Ascending aorta (tissue), 2 donors: ENCODE measurements at places on chromosomes 2 and 18.
A peak's percentile ranks its signal among the peaks of the same experiment; 100 is the strongest.

GRCh38 chr2:54750040-54750439 lies 26.6 kb downstream of the EML6 start:
- no peak for DNase-seq
- no peaks in the 10 kb centered on the region for H3K36me3 ChIP-seq
- no peak overlapping the region for H3K27ac ChIP-seq
- no peak overlapping the region for H3K4me3 ChIP-seq

DNA sequence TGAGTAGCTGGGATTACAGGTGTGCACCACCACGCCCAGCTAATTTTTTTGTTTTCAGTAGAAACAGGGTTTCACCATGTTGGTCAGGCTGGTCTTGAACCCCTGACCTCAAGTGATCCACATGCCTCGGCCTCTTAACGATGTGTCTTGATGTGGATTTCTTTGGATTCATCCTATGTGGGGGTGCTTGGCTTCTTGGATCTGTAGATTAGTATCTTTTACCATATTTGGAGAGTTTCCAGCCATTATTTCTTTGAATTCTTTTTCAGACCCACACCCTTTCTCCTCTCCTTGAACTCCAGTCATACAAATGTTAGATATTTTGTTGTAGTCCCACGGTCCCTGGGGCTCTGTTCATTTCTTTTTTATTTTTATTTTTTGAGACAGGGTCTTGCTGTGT lies 6.8 kb upstream of the TOGARAM2 start:
- no peaks in the 10 kb centered on the region for H3K27me3 ChIP-seq
- H3K4me3 ChIP-seq = no peak overlapping the region
- H3K36me3 ChIP-seq = no peaks in the 10 kb centered on the region
- no peaks in the 10 kb centered on the region for H3K4me1 ChIP-seq

DNA sequence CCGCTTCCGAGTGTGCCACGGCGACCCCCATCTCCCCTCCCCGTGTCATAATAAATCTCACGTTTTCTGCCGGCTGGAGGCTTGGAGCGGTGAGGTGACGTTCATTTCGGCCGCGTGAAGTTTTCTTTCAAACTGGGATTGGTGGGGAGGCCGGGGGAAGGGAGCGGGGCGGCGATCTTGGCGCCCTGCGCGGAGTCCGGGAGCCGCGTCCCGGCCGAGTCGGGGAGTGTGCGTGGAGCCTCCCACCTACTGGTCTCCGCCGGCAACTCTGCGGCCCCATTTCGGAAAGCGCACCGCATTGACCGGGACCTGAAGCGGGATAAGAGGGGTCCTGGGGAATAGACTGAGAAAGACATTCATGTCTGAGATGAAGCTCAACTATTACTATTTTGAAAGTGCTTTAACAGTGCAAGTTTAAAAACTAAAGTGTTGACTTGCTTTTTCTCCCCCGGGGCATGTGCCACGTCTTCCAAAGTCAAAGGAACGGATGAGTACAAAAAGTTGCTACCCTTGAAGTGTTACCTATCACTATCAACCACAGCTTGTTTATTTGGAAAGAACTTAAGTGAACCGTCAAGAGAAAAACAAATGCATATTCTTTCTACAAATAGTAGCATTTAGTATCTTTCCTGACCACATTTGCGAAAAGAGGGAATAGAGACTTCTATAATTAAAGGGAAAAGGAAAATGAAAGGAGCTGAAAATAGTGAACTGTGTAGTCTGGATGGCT lies 818 bp upstream of the IKZF2 start:
- peak overlapping the region; percentile 80 for H3K4me3 ChIP-seq
- H3K36me3 ChIP-seq = no peaks in the 10 kb centered on the region
- peaks cover 10% of the 10 kb centered on the region for H3K4me1 ChIP-seq
- H3K27me3 ChIP-seq = no peaks in the 10 kb centered on the region
- peak overlapping the region; percentile 90 for H3K27ac ChIP-seq

GRCh38 chr2:230706966-230707365 lies 5.7 kb upstream of the CAB39 start:
- H3K4me1 ChIP-seq = no peaks in the 10 kb centered on the region
- DNase-seq = no peak
- no peak overlapping the region for H3K27ac ChIP-seq
- H3K27me3 ChIP-seq = no peaks in the 10 kb centered on the region
- no peaks in the 10 kb centered on the region for H3K36me3 ChIP-seq

DNA sequence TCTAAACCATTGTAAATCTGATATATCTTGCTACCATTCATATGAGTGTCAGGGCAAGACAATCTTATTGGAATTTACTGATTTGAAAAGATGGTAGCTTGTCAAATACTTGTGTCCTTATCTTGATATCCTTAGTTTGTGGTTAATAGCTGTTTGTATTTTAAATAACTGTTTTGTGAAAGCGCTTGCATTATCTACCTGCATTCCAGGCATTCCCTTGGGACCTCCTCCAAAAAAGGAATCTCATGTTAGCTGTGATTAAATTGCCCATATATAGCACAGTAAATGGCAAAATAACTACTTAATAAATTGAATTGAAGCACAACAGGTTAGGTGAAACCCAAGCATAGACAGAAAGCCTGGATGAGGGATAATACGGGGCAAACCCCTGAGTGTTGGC lies 13.9 kb downstream of the CNTNAP5 start:
- H3K4me3 ChIP-seq = no peak overlapping the region
- no peaks in the 10 kb centered on the region for H3K36me3 ChIP-seq
- no peak overlapping the region for H3K27ac ChIP-seq
- no peaks in the 10 kb centered on the region for H3K4me1 ChIP-seq

GRCh38 chr2:237191714-237192081 lies 106.0 kb downstream of the COPS8 start:
- no peak overlapping the region for H3K27ac ChIP-seq
- H3K4me3 ChIP-seq = no peak overlapping the region
- no peaks in the 10 kb centered on the region for H3K27me3 ChIP-seq
- H3K36me3 ChIP-seq = no peaks in the 10 kb centered on the region
- no peak for DNase-seq
- no peaks in the 10 kb centered on the region for H3K4me1 ChIP-seq

- no peaks in the 10 kb centered on the region for H3K36me3 ChIP-seq
- no peaks in the 10 kb centered on the region for H3K4me1 ChIP-seq
- H3K27me3 ChIP-seq = no peaks in the 10 kb centered on the region
- no peak overlapping the region for H3K4me3 ChIP-seq
These were observed 6.5 kb downstream of the DIPK1C start for GRCh38 chr18:74450626-74451025.

- peaks cover 34% of the 10 kb centered on the region for H3K4me1 ChIP-seq
- no peak overlapping the region for H3K4me3 ChIP-seq
- H3K27ac ChIP-seq = no peak overlapping the region
- H3K36me3 ChIP-seq = no peaks in the 10 kb centered on the region
- H3K27me3 ChIP-seq = no peaks in the 10 kb centered on the region
These were observed 21.0 kb downstream of the TCF7L1 start for GRCh38 chr2:85154048-85154753.
